ENCODE measurements at places on chromosomes 16 and 17.

GRCh38 chr17:7582396-7583252 is 1.0 kb upstream of the MPDU1 start:
- DNase-seq = no peak

DNA sequence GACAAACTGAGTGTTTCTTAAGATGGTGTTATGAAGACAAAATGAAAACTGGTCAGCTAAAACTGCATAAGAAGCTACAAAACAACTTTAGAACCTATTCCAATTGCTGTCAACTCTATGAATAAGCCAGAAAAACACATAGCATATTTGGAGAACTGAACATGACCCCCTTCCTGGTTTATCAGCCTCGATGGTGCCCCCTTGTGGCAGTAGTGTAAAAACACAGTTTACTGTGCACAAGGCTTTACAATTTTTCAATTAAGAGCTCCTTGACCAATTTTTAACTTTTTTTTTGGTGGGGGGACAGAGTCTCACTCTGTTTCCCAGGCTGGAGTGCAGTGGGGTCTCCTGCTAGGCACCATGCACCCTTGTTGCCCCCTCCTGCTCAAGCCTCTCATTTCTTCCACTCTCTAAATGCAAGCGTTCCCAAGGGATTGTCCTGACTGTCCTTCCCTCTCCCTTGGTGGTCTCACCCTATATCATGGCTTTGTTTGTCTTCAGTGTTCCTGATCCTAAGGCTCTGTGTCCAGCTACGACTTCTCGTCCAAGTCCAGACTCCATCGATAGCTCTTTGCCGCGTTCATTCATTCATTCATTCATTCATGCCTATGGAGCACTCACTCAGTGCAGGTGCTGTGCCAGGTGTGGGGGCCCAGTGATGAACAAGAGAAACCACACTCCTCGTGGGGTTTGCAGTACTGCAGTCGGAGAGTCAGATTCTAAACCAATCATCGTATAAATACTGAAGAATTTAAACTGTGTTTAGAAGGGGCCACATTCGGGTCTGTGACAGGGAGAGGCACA is 7.5 kb downstream of the EIF1 start:
- DNase-seq = no peak

DNA sequence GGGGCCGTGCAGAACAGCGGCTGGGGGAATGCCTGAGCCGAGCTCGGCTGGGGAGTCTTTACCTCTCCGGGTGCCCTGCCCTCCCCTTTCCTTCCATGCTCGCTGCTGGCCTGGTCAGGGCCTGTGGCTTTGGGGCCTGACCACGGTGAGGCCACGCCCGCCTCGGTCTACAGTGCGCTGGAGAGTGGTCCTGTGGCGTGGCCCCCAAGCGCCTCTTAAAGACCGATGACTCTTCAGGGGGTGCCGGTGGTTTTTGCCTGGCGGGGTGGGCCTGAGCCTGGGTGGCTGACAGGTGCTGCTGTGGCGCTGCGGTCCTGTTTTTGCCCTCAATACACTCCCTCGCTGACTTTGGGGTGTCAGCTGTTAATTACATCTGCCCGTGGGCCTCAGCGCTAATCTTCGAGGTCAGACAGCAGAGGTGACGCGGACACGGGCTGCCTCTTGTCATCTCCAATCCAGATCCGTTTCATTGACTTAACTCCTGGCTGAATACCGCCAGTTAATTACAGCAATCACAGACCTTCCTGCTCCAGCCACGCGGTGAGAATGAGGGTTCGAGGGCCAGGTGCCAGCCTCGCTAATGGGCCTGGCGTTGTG is 29.7 kb downstream of the GSE1 start:
- DNase-seq = no peak

DNA sequence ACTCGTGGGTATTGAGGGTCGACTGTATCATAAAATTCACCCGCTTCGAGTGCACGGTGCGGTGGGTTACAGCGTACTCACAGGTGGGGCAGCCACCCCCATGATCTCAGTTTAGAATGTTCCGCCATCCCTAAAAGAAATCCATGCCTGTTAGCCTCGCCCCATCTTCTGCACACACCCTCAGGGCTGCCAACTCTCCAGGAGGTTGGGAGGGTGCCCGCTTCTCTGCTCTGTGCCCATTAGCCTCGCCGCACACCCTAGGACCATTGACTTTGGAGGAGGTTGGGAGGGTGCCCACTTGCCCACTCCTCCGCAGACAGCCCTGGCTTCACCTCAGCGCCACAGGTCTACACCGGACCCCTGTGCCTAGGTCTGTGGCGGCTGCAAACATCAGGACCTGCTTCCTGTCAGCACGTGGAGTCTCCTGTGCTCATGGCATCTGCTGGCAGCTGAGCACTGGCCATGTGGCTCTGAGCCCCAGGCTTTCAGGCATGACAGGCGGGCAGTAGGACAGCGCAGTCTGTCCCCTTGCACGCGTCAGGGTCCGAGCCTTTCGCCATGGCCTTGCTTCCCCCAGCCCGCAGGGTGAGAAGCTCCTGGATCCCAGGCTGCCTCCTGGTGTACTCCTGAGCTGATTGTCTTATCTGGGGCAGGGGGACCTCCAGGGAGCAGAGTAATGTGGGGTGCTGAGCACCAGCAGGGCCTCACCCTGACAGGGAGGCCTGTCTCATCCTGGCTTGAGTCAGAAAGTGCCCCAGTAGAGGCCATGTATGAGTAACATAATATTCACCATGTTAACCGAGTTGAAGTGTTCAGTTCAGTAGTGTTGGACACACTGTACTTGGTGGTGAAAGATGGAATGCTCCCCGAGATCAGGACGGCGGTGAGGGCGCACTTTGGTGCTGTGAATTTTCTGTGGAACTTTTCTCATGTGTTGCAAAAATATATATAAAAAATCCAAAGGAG is 21.9 kb downstream of the NME3 start:
- DNase-seq = no peak

DNA sequence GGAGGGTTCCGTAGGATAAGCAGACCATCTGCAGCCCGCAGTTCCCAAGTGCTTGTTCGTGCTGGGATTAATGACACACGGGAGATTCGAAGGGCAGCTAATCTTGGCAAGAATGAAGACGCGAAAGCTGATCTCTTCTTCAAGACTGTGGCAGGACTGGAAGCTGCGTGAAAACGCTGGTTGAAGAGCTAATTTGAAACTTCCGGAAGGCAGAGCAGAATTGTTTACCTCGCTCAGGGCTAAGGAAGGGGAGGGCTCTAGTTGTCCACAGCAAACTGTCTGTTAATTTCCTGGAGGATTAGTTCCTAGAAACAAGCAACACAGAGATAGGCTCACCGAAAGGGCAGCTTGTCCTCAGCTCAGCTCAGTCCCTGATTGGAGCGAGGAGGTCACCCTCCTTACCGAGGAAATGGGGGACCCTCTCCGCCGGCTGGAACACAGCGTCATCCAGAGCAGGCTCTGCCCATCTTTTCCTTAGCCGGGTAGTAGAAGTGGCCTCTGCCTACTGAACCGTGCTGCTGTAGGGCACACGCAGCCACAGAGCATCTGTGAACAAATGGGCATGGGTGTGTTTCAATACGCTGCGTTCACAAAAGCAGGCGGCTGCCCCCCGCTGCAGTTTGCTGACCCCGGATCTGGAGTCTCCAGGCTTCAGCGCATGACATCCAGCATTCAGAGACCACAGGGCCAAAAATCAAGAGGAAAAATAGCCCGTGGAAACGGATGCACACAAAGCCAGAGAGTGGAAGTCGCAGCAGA is 16.7 kb upstream of the BAIAP2 start:
- no peak for DNase-seq

GRCh38 chr16:85514295-85514597 is 98.9 kb upstream of the GSE1 start:
- DNase-seq = no peak

DNA sequence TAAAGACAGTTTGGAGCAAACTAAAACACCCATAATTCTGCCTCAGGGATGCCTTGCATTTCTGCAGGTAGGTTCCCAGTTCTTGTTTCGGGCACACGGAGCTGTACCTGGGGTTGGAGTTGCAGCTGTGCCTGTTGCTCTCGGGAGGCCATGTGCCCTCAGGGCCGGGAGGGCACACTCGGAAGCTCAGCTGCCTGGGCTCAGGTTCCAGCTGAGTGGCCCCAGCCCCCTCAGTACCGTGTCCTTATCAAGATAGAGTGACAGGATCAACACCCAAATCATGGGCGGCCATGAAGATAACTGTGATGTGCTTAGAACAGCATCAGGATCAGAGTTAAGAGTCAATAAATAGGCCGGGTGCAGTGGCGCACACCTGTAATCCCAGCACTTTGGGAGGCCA is 107.9 kb downstream of the SNX29 start:
- DNase-seq = no peak

Data from iPS DF 6.9 (cell line).